ENCODE measurements at places on chromosomes 12 and 14.

GRCh38 chr12:22728987-22729386 is 104.0 kb downstream of the ETNK1 start:
- DNase-seq: no peak

- DNase-seq: no peak
Measured at GRCh38 chr12:50078281-50078680, 6.9 kb upstream of the SMARCD1 start.

DNA sequence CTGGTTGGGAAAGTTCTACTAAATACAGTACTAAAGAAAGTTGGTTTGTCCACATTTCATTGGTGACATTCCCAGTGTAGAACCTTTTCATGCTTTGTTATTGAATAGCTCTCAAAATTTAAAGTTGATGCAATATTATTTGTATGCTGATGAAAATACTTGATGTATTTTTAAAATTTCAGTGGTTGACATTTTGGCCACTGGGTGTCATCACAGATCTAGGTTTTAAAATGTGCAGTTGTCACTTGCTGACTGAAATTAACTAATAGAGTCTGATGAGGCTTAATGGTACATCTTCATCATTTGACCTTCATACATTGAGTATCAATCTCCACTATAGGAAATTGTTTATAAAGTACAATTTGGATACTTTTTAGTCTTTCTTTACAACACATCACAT is 37.1 kb downstream of the CMAS start:
- peak; percentile 25 for DNase-seq

DNA sequence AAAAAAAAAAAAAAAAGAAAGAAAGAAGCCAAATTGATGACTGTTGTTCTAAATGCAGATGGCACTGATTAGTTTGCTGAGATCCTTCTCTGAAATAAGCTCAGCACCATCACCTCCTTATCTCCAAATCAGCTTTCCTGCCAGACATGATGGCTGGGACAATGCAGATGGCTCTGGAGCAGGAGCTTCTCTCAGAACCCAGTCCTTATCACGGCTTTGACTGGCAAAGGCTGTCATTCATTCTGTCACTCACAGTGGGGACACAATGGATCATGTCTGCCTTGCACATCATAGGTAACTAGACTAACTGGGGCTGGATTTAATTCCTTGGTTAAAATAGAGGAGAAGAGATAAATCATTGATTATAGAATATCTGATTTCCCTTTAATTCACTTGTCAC is 146.3 kb downstream of the PDZRN4 start:
- no peak for DNase-seq

GRCh38 chr12:109153821-109154441 is 37.5 kb downstream of the ACACB start:
- DNase-seq: no peak

GRCh38 chr12:92363295-92364146 is 217.9 kb upstream of the BTG1 start:
- DNase-seq: peak; percentile 19

DNA sequence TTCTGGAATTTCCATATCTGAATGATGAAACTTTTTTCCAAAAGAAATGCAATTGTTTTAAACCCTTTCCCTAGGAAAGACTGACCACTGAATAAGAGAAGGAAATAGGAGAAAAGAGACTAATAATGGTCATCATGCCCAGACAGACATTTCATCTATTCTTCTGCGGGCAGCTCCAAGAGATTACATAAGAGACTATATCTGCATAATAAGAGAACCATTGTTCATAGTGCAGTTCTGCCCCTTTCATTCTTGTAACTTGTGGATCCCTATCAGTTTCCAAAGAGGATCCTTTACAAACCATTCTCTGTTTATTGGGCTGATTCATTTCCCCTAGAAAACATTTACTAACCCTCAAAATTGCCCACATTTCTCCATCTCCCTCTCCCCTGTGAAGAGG is 197.8 kb downstream of the FSCB start:
- DNase-seq: no peak

DNA sequence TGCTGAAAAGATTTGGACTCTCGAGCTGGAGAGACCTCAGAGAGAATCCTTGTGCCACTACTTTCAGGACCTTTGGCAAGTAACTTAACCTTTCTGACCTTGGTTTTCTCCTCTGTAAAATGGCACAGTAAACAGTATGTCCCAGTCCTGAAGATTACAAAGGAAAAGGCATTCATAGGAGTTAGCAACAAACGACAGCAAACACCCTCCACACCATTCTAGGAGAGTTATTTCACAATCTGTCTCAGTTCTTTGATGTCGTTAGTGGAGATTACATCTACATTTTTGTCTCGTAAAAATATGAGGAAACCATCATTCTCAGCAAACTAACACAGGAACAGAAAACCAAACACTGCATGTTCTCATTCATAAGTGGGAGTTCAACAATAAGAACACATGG is 205.7 kb downstream of the ITPR2 start:
- no peak for DNase-seq

DNA sequence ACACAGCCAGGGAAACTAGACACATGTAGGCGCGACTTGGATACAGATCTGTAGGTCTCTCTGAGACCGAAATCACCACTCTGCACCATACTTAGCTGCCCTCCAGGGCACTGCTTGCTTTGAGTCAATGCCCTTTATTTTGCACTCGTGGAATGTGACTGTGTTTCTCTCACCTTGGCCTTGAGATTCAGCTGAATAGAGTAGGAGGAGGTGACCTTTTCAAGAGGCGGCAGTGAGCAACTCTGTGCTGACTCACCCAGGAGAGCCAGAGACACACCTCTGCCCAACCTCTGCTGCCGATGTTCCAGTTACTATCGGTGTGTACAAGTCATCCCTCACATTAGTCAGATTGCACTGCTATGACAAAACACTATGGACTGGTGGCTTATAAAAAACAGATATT is 583.4 kb downstream of the VRK1 start:
- DNase-seq: no peak

GRCh38 chr14:39431416-39432178 is 636 bp downstream of the FBXO33 start:
- DNase-seq: peak; percentile 47

- DNase-seq: no peak
Measured at GRCh38 chr12:116259800-116260577, 17.5 kb downstream of the MED13L start.

- DNase-seq: no peak
Measured at GRCh38 chr12:54132976-54133771, 55.6 kb downstream of the SMUG1 start.

DNA sequence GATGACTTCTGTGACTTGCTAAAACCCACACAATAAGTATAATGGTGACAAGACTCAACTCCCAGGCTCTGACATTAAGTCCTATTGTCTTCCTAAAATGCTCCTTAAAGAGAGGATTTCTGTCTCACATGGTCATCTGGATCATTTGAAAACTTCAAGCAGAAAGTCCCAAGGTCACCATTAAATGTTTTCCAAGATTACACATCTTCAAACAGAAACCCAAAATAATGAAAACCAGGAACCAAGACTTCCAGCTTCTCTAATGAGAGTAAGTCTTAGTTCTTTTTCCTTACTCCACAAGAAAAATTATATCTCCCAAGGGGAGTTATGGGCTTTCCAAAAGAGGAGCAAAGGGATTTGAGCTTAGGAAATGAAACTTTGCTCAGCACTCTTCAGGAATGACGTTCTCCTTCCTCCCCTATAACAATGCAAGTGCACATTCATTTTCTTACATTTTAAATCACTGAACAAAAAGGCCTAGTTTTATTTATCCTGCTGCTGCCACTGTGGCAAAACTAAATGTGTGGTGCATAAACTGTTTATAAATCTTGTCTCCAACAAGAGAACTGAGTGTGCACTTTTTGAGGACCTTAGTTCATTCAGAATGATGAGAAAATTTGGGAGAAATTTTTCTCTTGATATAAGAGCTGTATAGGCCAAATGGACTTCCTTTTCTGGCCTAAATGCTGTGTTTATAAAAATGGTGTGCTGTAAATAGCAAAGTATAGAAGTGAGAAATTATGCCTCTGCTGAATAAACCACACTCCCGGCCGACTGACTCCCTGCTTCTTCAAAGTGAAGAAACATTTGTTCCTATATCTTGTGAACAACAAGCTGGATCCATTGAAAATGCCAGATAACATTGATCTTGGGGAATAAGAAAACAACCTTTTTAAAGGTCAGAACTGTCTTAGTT is 148.4 kb upstream of the PLEKHG7 start:
- DNase-seq: no peak

- DNase-seq: no peak
Measured at GRCh38 chr14:73162251-73162650, 25.9 kb downstream of the PSEN1 start.

DNA sequence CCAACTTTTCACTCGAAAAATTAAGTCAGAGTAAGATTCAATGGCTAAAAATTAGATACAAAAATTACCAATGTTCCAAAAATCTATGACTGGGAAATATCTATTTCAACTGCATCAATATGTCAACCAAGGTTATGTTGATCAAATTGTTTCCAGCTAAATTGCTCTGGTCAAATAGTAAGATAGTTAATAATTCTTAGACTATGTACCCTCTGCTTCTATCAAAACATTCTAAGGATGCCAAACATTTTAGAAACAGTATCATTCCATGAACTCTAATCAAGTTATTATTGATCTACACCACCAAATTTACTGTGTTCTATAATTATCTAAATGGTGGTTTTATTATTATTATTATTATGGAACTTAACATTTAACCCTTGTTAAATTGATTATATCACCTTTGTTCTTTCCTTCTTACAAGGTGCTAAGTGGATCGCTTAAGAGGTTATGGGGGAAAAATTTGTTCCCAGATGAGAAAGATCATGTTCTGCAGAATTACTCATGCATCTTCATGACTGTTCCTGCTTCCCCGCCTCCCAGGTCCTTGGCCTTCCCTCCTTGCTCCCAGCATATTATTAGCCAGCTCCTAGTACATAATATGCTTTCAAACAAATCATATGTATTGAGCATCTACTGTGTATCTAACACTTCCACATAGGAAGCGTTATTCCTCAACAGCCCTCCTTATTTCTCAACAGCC is 240.5 kb upstream of the KRR1 start:
- DNase-seq: peak; percentile 51

DNA sequence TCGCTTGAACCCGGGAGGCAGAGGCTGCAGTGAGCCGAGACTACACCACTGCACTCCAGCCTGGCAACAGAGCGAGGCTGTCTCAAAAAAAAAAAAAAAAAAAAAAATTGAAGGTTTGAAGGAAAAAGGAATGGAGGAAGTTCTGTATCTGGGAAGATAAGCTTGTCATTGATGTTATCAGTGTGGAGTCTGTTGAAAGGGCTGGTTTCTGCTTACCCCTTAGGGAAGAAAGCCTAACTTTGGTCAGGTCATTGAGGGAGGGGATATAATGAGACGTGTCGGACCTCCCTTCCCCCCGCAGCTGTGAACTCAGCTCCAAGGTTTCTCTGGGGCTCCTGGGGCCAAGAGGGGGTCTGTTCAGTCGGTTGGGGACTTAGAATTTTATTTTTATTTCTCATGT is 16.4 kb downstream of the DAO start:
- DNase-seq: no peak

GRCh38 chr12:42510823-42511222 is 78.7 kb downstream of the PRICKLE1 start:
- DNase-seq: no peak

- DNase-seq: peak; percentile 24
Measured at GRCh38 chr12:57129321-57129842, 1.1 kb downstream of the LRP1 start.

- DNase-seq: peak; percentile 92
Measured at GRCh38 chr12:46219877-46220655, 48.8 kb downstream of the SLC38A1 start.

- no peak for DNase-seq
Measured at GRCh38 chr14:89167705-89168104, 249.3 kb downstream of the FOXN3 start.

GRCh38 chr12:47984331-47984801 is 19.9 kb downstream of the COL2A1 start:
- no peak for DNase-seq

DNA sequence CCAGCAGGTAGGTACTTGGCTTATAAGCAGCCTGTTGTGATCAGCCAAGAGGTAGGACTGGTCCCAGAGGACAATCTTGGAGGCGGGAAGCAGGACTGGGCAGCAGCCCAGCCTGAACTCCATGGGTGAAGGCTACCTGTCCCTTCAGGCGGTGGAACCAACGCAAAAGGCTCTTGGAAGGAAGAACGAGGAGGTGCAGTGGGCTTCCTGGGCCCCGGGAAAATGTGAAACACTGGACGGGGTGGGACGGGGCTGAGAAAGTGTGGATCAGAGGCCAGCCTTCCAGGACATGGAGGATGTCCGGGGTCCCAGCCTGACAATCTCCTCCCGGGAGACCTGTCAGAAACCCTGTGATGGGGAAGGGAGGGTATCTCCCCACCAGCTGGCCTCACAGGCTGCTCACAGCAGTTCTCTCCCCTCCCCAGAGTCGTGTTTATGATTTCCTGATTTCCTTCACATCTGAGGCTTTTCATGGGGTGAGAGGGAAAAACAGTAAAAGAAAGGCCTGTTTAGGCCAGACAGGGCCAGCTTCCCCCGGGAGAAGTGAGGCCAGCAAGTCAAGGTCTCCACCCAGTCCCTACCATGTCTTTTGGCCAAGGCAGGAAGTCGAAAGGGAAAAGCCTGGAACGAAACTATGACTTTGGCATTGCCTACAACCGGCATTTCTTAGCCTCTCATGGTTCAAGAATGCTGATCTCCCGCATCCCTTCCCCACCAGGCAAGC is 11.3 kb downstream of the CMKLR1 start:
- no peak for DNase-seq

DNA sequence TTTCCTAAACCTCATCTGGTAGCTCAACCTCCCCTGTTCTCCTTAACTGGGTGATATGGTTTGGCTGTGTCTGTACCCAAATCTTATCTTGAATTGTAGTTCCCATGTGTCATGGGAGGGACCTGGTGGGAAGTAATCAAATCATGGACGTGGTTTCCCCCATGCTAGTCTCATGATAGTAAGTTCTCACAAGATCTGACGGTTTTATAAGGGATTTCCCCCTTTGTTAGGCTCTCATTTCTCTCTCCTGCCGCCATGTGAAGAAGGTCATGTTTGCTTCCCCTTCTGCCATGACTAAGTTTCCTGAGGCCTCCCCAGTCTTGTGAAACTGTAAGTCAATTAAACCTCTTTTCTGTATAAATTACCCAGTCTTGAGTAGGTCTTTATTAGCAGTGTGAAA is 19.5 kb downstream of the COX16 start:
- no peak for DNase-seq

- no peak for DNase-seq
Measured at GRCh38 chr12:79975143-79975542, 40.2 kb upstream of the PPP1R12A start.

- no peak for DNase-seq
Measured at GRCh38 chr14:98244162-98244948, 1027.6 kb downstream of the BCL11B start.

DNA sequence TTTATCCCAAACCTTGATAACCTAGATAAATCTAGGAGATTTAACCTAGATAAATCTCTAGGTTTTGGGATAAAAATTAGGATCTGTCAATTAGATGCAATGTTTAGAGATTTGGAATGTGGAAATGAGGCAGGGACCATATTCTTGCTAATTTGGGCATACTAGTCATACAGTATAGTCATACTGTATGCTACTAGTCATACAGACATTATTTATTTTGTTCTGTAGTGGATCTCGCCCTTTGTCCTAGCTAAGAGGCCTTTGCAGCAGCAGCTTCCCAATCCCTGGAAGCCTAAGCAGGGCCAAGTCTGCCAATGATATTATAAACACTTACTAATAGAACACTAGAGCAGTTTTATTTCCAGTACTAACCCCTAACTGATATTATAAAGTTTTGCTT is 136.4 kb downstream of the CEP128 start:
- peak; percentile 45 for DNase-seq

- DNase-seq: peak; percentile 47
Measured at GRCh38 chr12:95815632-95816212, 25.2 kb upstream of the NTN4 start.

Measured in EL (cell line).